Mesendoderm (in vitro differentiated cells): ENCODE measurements at places on chromosomes 5 and 9.

GRCh38 chr5:43396762-43397304, 15.4 kb downstream of the CCL28 start:
- no peak for DNase-seq

DNA sequence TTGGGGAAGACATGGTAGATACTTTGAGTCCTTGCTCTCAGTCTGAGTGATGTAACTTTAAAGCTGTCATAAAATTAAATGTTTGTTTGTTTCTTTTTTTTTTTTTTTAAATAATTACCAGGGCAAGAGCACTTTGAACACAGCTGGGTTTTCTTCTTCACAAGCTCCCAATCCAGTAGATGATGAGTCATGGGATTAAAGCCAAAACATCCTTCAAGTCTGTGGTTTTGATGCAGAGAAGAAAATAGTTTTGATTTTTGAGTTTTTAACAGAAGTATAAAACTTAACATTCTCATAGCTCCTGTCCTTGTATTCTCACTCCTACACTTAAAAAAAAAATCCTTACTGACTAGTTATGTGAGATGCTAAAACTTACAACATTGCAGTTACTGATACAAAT, 34.8 kb upstream of the IL31RA start:
- peak; percentile 3 for DNase-seq

DNA sequence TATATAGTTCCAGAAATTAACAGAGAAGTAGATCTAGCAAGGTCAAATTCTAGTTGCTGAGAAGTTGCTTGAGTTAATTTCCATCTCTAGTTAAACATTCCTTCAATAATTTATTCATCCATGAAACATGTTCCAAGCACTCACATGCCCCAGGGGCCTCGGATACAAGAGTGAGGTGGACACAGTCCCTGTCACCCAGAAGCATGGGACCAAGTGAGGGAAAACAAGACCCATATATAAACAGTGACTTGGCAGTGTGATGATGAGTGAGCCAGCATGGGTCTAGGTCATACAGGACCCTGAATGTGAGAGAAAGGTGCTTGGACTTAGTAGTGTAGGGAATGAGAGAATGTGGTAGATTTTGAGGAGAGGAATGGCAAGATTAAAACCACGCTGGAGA, 216.9 kb downstream of the TTLL11 start:
- DNase-seq, result no peak

DNA sequence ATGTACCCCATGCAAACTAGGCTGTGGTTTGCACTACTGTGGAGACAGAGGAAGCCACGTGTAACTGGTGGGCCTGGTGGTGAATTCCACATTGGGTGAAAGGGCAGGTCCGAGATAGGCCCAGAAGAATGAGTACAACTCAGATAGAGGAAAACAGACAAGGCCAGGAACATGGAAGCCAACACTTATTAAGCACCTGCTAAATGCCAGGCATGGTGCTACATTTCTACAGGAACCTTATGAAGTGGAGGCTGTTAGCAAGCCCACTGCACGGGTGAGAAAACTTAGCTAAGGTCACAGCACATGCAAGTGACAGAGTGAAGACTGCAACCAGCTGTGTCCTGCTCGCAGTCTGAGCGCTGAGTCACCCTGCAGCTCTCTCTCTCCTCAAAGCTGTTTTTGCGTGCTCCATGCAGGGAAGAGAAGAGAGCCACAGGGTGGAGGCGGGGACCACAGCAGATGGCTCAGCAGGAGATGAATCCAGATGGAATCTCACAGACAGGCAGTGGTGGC, 65.5 kb upstream of the SPTLC1 start:
- DNase-seq, result peak; percentile 82

GRCh38 chr9:97293818-97294217, 13.6 kb upstream of the CCDC180 start:
- no peak for DNase-seq

- no peak for DNase-seq
These were observed 1.4 kb downstream of the C8G start for GRCh38 chr9:136946228-136947027.

- DNase-seq, result no peak
These were observed 136.8 kb downstream of the CFAP90 start for GRCh38 chr5:7714119-7714518.

GRCh38 chr9:110257097-110257841, 962 bp upstream of the TXN start:
- peak; percentile 59 for DNase-seq
